ENCODE measurements at places on chromosomes 5 and 9.

- no peak for DNase-seq
Measured at GRCh38 chr5:14925326-14925725, 53.7 kb upstream of the ANKH start.

DNA sequence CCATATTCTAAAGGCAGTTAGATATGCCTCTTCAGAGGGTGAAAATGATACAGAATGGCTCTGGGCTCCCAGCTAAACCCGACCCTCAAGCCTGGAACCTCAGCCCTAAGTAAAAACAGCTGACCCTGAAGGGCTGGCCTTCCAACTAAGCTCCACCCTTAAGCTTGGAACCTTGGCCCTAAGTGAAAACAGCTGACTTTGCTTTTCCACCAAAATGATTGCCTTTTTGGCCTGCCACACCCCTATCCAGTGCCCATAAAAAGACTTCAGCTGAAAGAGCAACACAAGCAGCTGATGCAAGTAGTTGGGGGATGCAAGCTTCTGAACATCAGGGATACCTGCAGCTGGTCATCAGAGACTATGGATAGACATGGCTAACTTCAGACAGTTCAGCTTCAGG, 647.4 kb upstream of the SGCD start:
- DNase-seq: no peak

DNA sequence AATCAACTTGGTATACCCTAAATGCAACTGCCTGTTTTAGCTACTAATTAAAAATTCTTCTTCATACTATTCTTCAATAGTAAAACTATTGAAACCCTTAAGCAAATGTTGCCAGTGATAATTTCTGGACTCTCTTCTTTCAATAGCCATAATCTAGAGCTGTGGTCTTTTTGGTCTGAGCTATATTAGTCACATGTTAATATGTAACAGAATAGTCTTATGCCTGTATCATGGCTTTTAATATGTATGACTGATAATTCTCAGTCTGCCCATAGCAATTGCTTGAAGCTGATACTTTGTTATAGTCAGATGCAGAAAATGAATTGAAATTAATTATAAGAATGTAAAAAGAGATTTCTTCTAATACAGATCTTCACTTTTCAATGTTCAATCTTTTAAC, 1871.9 kb upstream of the CDH6 start:
- DNase-seq: no peak

DNA sequence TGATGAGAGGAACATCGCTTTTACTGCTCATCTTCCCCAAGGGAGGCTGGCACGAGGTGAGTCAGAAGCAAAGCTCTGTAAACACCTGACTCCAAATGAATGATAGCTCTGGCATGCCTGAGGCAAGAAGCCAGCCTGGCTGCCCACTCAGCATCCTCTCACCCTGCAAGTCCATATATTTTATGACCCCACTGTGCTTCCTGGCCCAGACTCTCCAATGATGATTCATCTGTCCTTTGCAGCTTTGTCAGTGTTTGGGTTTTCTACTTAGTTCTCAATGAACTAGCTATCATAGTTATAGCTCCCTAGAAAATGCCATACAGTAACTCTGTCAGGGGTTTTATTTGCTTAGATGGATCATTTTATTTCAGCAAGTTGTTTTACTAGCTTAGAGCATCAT, 52.1 kb upstream of the FSTL4 start:
- DNase-seq: peak; percentile 56

DNA sequence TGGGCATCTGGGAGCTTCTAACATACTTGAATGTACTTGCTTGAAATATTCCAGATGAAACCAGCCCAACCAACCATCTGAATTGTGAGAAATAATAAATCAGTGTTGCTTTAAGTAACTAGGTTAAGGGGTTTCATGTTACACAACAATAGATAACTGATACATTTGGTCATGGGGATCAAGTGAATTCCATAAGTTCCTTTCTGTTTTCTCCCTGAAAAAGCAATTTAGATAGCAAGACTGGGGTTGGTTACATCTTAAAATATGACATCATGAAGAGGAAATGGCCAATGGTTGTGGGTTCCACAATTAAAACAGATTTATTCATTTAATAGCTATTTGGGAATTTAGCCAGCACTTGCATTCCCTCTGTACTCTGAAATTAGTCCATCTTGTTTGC, 559.7 kb downstream of the TLR4 start:
- no peak for DNase-seq

GRCh38 chr5:143456952-143457547, 53.6 kb upstream of the NR3C1 start:
- DNase-seq: no peak

DNA sequence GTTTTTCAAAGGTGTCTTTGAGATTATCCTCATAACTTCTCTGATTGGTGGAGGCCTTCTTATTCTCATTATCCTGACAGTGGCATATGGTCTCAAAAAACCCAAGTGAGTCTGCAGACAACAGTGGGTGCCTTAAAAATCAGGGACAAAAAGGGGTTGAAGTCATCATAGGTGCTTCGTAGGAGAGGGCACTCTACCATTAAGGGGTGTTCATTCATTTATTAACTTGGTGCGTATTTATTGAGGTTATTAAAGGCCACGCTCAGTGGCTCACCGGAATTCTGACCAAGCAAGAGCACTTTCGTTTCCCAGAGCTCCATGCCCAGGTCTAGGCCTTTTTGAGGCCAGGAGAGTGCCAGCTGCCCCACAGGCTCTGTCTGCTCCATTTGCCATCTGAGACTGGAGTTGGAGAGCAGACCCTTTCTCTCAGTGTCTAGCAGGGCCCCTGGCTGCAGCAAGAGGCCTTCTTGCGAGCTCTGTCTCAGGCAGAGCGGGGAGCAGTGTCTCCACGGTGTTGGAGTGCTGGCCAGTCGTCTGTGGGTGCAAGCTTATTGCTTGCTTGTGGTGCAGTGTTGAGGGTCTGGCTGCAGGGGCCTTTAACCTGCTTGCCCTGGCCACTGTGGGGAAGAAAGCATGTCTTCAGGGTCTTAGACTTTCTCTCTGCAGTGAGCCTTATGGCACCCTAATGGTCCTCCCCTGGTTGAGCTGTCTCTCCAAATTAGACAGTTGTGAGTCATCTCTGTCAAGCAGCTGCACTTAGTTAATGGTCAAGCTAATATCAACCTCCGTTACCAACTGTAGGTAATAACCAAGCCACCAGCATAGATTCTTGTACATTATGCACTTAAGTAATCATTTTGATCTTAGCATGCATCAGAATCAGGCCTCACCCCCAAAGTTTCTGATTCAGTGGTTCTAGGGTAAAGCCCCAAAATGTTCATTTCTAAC, 62.6 kb downstream of the IL31RA start:
- no peak for DNase-seq

GRCh38 chr5:83800201-83800600, 79.5 kb upstream of the HAPLN1 start:
- no peak for DNase-seq

DNA sequence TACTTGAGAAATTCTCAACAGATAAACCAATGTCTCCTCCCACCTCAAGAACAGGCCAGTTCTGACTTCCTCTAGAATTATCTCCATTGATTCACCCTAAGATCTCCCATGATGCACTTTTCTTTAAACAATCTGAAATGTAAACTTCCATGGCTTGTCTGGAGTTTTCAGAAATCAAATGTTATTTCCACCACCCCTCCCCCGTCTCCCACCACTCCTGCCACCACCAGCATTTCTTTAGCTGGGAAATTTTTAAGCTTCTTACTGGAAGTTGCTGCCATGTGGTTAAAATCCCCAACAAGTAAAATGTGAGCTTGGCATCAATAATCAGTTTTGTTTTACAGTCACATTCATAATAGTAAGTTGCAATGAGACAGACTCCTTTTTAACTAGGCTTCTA, 32.8 kb upstream of the BASP1 start:
- no peak for DNase-seq

DNA sequence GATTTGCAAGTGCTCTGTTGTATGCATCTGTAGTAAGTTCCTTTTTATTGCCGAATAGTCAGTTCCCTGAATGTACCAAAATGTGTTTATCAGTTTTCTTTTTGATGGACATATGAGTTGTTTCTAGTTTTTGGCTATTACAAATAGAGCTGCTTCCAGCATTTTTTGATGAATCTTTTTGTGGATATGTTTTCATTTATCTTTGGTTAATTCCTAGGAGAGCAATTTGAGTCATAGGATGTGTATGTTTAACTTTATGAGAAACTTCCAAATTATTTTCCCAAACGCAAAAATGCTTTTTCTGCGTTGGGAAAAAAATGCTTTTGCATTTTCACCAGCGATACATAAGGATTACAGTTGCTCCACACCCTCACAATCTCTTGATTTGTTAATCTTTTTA, 287.7 kb downstream of the FER start:
- no peak for DNase-seq

- DNase-seq: peak; percentile 42
Measured at GRCh38 chr5:173567548-173567947, 48.9 kb downstream of the BOD1 start.

DNA sequence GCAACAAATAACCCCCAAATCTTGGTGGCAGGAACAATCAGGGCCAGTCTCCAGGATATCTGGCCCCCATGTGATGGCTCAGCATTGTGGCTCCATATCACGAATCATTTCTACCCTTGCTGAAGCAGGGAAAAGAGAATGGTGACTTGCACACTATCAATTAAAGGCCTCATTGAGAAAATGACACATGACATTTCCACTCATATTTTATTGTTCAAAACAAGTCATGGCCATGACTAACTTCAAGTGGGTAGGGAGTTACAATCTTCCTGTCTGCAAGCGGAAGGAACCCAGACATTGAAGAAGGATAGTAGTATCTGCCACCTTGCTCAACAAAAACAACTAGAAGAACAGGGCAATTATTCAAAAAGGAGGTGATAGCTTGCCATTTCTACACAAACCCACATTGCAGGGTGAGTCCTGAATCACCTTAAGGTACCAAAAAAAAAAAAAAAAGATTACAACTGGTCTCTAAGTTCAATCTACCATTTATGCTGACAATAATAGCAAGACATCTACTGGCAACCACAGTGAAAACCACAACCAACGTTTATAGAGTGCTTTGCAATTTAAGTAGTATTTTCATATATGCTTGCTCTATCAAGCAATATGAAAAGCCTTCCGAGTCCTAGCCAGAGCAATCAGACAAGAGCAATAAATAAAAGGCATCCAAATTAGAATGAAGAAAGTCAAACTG, 186.7 kb upstream of the DAPK1 start:
- no peak for DNase-seq

DNA sequence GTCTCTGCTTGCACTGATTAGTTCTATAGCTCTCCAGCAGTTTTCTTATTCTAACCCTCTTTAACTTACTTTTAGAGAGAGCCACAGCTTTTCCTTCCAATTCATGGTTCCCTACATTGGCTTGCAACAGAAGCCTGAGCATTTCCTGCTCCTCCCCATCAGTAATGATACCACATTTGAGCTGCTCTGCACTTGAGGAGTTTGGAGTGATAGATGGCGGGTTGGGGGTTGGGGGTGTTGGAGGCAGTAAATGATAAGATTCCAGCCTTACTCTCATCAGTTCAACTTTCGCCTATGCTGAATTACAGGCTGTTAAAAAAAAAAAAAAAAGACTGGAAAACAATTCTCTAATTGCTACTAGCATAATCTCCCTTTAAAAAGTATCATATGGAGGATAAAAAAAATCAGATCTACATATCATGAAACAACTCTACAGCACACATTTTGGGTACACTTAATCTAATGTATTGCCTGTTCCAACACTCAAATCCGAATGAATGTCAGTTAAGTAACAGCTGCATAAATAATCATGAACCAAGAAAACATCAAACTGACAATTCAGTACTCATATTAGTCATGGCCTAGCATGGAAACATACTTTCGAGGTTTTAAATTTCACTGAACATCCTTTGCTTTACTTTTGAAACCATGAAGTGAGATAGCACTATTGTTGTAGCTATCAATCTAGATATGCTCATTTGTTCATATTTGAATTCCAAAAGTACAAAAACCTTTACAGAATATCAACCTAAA, 224.7 kb downstream of the NFIB start:
- DNase-seq: no peak

- DNase-seq: no peak
Measured at GRCh38 chr9:84481231-84481630, 140.7 kb upstream of the SLC28A3 start.

GRCh38 chr9:136306211-136307208, 2.6 kb upstream of the CCDC187 start:
- DNase-seq: no peak

GRCh38 chr9:110691002-110691549, 22.5 kb downstream of the MUSK start:
- DNase-seq: no peak

GRCh38 chr9:7289773-7290172, 509.8 kb downstream of the DMAC1 start:
- no peak for DNase-seq

GRCh38 chr9:136439481-136440408, at the start of gene INPP5E:
INPP5E (minus strand) TSS chr9:136439845; CDS start chr9:136439419, 426 bp downstream.
- no peak for DNase-seq

GRCh38 chr5:31867219-31867618, 228.3 kb downstream of the PDZD2 start:
- no peak for DNase-seq

- DNase-seq: no peak
Measured at GRCh38 chr9:118303216-118303615, 599.0 kb downstream of the TLR4 start.

- DNase-seq: no peak
Measured at GRCh38 chr9:34279411-34279810, 49.7 kb downstream of the KIF24 start.

GRCh38 chr9:81499021-81499454, 190.3 kb downstream of the TLE1 start:
- DNase-seq: no peak
